ENCODE measurements at places on chromosomes 4 and X. TPM values are rescaled to one million over a fixed set of nuclear protein-coding genes. Genes with fewer than 3 reads are reported as not detected.

Gene CCSER1
- total RNA-seq = not detected

- no peak for DNase-seq
These were observed 2.0 kb downstream of the CHST7 start for GRCh38 chrX:46575586-46575985.

GRCh38 chr4:24850674-24851073 is 55.3 kb downstream of the SOD3 start:
- DNase-seq = peak; percentile 84

GRCh38 chrX:103734125-103734760 is 23.5 kb downstream of the TMEM31 start:
- DNase-seq = no peak

DNA sequence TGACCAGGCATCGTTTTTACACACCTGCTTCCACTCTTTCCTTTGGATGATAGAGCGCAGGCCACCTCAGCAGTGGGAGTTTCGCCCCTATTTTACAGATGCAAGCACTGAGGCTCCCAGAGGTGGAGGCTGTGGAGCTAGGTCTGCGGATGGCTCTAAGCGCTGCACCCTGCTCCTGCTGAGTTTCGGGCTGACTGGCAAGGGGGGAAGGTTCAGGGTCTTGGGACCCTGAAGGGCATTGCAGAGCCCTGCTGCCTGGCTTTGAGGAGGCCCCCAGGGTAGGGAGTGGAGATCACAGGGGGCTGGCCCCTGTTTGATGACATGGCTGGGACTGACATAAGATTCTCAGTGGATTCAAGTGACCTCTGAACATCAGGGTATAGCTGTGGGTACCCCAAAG is 62.8 kb upstream of the NKX1-1 start:
- DNase-seq = no peak

DNA sequence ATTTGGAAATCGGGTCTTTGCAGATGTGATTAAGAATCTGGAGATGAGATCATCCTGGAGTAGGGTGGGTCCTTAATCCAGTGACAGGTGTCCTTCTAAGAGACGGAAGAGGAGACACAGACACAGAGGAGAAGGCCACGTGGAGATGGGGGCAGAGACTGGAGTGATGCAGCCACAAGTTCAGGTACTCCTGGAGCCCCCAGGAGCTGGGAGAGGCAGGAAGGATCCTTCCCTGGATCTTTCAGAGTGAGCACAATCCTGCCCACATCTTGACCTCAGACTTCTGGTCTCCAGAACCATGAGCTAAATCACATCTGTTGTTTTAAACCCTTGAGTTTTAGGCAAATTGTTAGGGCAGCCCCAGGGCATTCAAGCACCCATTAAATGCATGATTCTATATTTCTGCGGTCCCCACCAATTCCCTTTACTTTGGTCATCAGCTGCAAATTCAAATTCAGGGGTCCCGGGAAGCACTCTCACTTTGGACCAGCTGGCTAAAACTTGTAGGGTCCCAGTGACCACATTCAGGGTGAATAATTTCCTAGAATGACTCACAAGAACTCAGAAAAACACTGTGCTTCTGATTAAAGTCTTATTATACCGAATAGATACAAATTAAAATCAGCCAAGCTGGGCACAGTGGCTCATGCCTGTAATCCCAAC is 12.8 kb upstream of the AKAP17A start:
- DNase-seq = no peak

GRCh38 chr4:177367336-177367735 is 57.7 kb downstream of the NEIL3 start:
- peak; percentile 25 for DNase-seq

- DNase-seq = no peak
These were observed 76.9 kb downstream of the PJA1 start for GRCh38 chrX:69088171-69088938.

DNA sequence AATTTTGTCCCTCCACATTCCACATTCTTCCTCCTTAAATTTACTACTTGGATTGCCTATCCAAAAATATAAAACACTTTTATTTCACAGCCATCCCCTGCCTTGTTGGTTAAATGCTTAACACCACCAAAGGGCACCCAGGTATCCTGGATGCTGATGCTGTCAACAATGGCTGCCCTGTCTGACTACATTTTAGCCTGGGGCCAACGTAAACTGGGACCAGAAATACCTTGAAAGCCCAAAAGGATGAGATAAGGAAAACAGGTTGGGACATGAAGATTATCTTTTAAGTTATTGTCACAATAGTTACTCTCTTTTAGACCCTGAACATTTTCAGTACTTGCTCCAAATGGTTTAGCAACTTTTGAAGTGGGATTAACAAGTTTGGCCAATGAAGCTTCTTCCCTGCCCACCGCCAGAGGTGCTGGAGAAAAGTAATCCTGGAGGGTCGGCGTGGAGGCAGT is 775 bp upstream of the YIPF6 start:
- peak; percentile 20 for DNase-seq

GRCh38 chrX:37746218-37746941 is 33.5 kb upstream of the CYBB start:
- DNase-seq = peak; percentile 1

Gene ADH1A
- not detected for total RNA-seq

Gene SUPT20HL2
- not detected for total RNA-seq

GRCh38 chr4:111546881-111547280 is 598.4 kb upstream of the FAM241A start:
- peak; percentile 54 for DNase-seq

GRCh38 chrX:120736989-120737388 is 107.1 kb upstream of the C1GALT1C1 start:
- DNase-seq = peak; percentile 61

Gene RADX
- total RNA-seq = 1.3 TPM

- peak; percentile 52 for DNase-seq
These were observed 45.0 kb upstream of the USP46 start for GRCh38 chr4:52704133-52704532.

DNA sequence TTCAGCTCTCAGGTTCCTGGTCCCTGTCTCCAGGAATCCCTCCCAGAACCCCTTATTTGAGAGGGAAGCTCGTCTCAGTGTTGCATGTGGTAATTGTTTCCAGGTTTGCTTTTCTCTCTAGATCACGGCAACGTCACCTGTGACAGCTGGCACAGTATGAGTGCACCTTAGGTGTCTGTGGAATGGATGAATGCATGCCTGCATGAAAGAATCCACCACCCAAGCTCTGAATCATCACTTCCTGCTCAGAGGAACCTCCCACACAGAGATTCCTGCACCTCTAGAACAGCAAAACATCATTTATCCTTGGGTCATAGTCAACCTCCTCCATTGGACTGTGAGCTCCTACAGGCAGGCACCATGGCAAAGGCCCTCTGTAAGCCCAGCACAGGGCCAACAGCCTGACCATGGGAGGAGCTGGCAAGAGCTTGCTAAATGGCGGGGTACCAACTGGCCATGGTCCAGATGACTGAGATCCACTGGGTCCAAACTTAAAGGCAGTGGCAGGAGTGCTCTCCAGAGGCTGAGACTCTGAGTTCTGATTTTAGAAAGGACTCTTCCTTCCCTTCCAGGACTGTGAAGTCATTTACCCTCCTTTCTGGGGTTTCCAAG is 116.2 kb downstream of the SLC2A9 start:
- DNase-seq = no peak

Gene SMPX
- total RNA-seq = not detected

- DNase-seq = no peak
These were observed 46.7 kb downstream of the TMEM156 start for GRCh38 chr4:38985410-38986100.

DNA sequence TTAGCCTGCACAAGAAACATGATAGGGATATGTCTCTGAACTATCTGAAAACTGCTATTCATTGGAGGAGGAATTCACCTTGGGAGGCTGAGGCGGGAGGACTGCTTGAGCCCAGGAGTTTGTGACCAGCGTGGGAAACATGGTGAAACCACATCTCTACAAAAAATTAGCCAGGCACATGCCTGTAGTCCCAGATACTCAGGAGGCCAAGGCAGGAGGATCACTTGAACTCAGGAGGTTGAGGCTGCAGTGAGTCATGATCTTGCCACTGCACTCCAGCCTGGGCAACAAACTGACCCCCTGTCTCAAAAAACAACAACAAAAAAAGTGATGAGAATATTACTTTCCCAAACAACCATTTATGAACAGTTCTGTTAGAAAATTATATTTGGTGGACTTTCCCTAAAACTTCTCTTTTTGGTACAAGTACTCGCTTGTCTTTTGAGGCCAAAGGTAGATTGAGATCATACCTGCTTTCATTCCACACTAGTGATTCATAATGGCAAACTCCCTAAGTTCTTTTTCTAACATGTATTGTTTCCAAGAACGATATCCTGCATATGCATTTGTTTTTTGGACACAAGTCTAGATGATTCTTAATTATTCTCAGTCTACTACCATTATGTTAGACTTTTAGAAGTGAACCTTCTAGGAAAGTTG is 33.4 kb downstream of the METTL14 start:
- no peak for DNase-seq

GRCh38 chr4:138800421-138800820 is 215.2 kb upstream of the NOCT start:
- no peak for DNase-seq

- no peak for DNase-seq
These were observed 14.6 kb downstream of the NDUFB11 start for GRCh38 chrX:47129899-47130358.

Gene CT45A10
- total RNA-seq = not detected

Gene SRPX2
- total RNA-seq = 62.8 TPM

Gene SPARCL1
- total RNA-seq = not detected

Gene SCD5
- 31.3 TPM for total RNA-seq

Measured in LHCN-M2 (cell line).